GM12865 (cell line): ENCODE measurements at places on chromosomes 11 and 22.

GRCh38 chr11:727859-728748 is 19.2 kb upstream of the TALDO1 start:
- peak; percentile 79 for DNase-seq

DNA sequence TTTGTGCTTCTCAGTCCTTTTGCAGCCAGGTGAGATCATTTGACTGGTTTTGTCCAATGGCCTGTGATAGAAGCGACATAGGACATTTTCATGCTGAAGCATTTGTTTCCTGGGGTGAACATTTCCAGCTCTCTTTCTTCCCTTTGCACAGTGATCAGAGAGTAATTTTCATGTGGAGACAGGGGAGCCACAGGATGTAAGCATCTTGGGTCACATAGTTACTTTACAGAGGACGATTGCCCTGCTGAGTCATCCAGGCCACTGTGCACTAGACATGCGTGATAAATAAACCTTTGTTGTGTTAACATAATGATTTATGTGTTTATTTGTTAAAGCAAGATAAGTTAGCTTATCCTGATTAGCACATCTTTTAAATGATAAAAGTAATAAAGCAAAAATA is 263.5 kb upstream of the CCDC179 start:
- no peak for DNase-seq

DNA sequence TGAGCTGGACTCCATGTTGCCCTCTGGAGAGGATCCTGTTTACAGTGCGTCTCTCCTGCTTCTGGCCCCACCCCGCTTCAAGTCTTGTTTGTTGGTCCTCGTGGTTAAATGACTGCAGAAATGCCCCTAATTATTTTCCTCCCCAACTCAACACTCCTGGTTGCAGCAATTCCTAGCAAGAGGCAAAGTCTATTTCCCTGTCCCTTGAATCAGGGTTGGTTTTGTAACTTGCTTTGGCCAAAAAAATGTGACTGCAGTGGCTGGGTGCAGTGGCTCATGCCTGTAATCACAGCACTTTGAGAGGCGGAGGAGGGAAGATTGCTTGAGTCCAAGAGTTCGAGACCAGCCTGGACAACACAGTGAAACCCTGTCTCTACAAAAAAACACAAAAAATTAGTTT is 41.0 kb upstream of the FGF3 start:
- DNase-seq, result no peak

DNA sequence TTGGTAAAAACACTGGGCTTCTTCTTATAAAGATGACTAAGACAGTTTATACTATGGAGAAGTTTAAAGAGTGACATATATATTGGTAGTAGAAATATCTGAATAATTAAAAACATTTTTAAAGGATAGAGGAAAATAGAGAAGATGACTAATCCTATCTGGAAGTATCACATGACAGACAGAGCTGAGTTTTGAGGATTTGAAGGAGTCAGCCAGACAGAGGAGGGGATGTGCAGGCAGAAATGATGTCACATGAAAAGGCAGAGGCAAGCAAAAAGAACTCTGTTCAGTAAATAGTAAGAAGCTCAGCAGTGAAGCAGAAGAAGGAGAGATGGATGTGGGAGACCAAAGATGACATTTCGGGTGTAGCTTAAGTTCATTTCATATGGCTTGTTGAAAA is 1.6 kb downstream of the OR10A2 start:
- no peak for DNase-seq

DNA sequence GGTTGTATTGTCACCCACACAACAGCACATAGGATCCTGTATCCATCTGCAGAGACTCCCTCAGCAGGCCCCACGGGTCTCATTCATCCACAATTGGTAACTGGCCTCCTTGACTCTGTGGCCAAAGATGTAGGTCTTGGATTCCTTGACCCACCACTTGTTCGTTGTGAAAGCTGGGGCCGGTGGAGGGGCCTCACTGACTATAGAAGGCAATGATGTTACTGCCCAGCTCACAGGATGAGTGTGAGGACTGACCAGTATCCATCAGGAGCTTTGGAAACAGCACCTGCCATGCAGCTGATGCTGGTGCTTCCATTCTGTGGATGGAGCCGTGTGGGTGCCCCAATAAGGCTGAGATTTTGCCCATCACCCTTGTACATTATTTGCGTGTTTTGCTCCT is 615.7 kb downstream of the BRD1 start:
- no peak for DNase-seq

- no peak for DNase-seq
Measured at GRCh38 chr11:28323621-28324020, 215.4 kb downstream of the METTL15 start.

DNA sequence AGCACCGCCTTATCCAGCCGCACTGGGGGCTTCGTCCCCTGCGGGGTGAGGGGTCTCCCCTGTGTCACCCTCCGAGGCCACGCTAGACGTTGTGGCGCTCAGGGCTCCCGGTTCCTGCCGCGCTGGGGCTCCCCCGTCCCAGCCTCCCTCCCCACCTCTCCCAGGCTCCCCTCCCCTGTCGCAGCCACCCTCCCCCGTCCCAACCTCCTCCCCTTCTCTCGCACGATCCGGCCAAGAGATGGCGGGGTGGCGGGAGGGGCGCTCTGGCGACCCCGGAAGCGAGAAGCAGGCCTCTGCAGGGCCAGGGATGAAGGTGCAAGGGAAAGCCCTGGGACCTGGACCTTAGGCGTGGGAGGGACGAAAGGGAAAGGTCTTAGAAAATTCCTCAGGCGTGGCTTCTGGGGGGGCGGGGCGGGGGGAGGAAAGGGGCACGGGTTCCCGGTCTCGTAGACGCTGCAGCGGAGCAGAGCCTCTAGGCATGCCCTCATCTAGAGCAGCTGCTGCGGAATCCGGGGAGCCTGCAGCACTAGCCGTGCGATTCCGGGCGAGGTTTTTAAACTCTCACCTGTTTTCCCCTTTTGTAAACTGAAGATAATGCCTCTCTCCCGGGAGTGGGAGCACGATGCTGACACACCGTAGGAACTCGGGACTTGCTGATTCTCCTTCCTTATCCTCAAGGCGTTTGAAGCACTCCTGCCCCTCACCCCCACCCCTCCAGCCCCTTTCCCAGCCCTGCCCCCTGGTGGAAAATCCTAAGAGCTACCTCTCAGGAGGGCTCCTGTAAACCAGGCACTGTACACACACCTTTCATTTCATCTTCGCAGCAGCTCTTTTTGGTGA is 14.4 kb downstream of the KCNJ5 start:
- DNase-seq, result peak; percentile 15

DNA sequence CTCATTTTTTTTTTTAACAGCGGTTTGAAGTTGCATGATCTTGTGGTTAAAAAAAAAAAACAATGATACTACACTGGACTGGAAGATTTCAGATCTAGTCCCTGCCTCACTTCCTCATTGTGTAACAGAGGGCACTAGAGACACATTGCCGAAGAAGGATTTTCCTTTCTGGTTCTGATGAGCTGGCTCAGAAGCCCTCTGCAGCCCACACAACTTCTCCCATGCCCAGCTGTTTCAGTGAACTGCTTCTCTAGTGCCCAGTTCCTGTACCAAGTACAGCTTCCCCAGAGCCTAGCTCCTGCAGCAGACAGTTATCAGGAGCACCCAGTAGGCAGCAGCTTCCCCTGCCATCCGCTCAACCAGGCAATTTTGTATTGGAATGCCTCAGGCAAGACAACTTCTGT is 29.5 kb upstream of the ANO5 start:
- DNase-seq, result peak; percentile 5

DNA sequence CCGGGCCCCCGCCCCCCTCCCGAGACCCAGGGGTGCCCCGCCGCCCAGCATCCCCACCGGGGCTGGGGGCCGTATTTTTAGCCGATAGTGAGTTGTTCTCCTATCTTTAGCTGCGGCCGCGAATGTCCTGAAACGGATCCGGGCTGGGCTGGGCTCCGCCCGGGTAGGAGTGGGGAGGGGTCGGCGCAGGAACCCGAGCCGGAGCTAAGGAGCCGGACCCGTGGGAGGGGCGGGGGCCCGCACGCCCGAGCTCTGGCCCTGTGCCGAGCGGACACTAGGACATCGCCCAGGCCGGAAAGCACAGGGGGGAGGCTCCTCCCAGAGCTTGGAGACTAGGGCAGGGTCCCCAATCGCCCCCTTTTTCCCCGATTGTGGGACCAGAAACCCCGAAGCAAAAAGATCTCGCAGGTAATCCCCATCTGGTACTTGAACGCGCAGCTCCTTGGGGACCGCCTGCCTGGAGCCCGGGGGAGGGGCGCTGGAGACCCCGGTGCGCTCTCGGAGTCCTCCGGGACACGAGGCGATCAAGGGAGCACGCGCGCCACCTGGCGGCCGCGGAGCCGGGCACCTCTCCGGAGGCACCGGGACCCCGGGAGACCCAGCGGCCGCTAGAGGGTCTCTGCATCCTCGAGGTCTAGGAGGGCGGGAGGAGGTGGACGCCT is 669 bp downstream of the CDC42EP2 start:
- DNase-seq, result peak; percentile 77

DNA sequence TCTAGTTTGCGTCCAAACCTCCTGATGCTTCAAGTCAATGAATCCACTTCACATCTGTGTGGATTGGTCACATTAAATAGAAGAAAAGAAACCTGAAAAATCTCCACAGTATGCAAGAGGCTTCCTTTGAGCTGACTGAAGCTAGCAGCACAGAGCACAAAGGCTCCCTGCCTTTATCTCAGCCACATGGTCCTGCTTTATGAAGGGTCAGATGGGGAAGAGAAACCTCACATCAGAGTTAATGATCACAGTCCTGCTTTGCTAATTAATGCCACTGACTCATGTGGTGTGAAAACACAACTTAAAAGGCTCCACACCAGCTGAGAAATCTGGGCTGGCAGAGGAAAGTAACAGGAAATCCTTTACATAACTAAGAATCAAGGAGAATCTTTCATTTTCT is 1291.0 kb downstream of the LRRC4C start:
- DNase-seq, result no peak

GRCh38 chr22:42313204-42313603 is 42.8 kb upstream of the TCF20 start:
- DNase-seq, result no peak
